ENCODE measurements at places on chromosomes 6 and 20. TPM values are rescaled to one million over a fixed set of nuclear protein-coding genes. Genes with fewer than 3 reads are reported as not detected.

Gene PPP1R14C
- 3.3 TPM for total RNA-seq

Gene STMND1
- total RNA-seq = 0.98 TPM

GRCh38 chr6:167786853-167787675 is 39.6 kb upstream of the AFDN start:
- no peak for DNase-seq

- DNase-seq = no peak
Observed at GRCh38 chr6:40948570-40948969, 90.5 kb downstream of the UNC5CL start.

Gene OTOR
- total RNA-seq = not detected

DNA sequence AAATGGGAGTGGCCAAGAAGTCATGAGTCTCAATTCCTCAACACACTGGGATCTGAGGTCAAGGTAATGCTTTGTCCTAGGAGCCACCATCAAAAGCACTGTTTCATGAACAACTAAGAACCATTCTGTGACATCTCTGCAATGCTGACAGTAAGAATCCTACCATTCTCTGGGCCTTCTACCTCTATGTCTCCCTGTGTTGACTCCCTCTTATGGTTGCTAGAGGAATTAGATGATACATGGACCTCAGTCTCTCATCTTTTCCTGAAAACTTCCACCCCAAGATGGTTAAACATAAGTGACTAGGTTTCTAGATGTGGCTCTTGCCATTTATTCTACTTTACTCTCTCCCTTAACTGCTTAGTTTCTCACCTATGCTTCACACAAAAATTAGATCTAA is 9.1 kb downstream of the MTRF1L start:
- DNase-seq = no peak

GRCh38 chr20:17569616-17570346 is at the start of gene DSTN:
DSTN (plus strand) TSS chr20:17570075; CDS start chr20:17570209, 134 bp downstream.
- DNase-seq = peak; percentile 93

Gene ABHD16A
- 42.6 TPM for total RNA-seq

Gene FNDC11
- 0.32 TPM for total RNA-seq

DNA sequence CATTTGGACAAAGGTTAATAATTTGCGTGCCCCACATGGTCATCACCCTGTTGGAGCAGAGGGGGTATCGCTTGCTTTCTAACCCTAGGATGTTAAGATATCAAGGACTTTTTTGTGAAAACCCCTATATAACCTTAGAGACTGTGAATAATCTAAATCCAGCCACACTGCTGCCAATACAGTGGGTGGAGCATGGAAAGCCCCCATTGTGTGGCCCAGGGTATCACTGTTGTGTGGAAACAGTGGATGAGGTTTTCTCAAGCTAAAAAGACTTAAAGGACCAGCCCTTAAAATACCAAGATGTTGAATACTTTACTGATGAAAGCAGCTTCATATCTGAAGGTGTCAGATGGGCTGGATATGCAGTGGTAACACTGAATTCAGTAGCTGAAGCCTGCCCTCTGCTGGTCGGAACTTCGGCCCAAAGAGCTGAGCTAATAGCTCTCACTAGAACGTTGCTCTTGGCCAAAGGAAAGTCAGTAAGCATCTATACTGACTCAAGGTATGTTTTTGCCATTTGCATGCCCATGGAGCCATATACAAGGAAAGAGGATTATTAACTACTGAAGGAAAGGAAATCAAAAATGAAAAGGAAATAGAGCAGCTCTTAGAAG is 695.2 kb downstream of the PHF3 start:
- DNase-seq = peak; percentile 27

DNA sequence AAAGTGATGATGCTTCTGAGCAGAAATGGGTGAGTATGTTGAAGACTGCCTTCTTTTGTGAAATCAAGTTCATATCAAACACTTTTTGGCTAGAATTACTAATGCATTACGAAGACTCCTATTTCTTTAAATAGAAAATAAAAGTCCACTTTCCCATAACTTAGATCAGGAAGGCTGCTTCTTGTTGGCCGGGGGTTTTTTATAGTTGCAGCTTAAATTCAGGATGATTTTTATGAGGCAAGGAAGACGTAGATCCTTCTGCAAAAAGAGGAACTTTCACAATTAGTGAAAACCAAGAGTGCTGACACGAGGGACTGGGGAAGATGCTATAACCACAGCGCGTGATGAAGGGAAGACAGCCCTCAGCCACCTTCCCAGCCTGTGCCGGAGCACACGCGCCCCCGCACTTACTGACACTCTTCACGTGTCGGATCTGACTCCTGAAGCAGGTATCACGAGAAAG is 206.1 kb upstream of the PRDM1 start:
- DNase-seq = no peak

Gene SLC22A7
- total RNA-seq = not detected

- no peak for DNase-seq
Observed at GRCh38 chr6:26187292-26187691, 100.1 kb downstream of the HFE start.

DNA sequence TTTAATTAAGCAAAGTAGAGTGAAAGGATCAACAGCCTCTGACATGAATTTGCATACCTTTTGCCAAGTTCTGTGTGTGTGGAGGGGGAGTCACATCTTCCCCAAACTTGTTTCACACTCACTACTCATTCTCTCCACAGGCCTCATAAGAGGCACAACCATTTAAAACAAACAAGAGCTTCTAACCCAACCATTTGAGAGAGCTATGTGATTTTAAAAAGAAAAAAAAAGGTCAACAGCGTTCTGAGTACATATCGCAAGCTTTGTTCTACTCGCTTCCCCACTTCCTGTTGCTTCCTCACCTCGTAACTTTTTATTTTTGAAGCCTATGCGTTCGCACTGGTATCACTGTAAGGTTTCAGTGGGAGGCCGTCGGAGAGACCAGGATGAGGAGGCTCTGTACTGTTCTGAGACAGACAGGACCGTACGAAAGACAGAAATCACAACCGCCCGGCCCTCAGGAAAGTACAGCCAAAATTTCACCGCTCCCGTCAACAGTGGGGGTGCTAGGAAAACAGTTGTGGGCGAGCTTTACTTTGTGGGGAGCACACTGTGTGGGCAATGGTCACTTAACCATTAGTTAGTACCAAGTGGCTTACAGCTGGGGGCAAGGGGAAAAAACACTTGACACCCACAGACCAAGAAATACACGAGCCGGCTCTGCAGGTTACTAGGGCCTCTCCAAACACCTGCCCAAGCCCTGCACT is 61.3 kb downstream of the TRERF1 start:
- DNase-seq = no peak

Gene SAPCD1
- total RNA-seq = 2.0 TPM

- no peak for DNase-seq
Observed at GRCh38 chr6:34940030-34940434, 51.0 kb downstream of the ANKS1A start.
